ENCODE measurements at places on chromosomes 3 and 15. TPM values are rescaled to one million over a fixed set of nuclear protein-coding genes. Genes with fewer than 3 reads are reported as not detected.

DNA sequence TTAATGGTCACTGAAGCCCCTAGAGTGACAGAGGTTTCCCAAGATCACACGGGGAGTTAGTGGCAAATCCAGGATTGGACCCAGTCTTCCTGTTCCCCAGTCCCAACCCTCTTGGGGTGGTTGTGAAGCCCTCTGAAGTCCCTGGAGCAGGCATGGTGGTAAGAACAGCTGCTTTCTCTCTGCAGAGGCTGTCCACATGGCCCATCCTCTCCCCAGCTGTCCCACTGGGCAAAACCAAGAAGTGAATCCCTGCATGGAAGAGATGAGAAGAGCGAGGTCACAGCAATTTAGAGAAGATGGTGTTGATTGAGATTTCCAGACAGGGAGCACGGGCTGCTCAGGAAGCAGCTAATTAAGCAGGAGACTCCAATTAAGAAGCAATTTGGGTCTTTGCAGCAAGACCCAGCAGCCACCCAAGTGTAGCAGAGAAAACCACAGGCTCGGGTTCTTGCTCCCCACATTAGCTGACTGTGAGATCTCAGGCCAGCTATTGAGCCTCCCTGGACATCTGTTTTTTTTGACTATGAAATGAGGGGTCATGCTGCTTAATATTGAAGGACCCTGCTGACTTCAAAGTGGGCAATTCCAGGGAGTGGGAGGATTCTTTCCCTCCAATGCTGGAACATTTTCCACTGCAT, 14.8 kb upstream of the HDAC11 start:
- no peak for DNase-seq

RSRC1 gene
- polyA plus RNA-seq: 32.9 TPM

DNA sequence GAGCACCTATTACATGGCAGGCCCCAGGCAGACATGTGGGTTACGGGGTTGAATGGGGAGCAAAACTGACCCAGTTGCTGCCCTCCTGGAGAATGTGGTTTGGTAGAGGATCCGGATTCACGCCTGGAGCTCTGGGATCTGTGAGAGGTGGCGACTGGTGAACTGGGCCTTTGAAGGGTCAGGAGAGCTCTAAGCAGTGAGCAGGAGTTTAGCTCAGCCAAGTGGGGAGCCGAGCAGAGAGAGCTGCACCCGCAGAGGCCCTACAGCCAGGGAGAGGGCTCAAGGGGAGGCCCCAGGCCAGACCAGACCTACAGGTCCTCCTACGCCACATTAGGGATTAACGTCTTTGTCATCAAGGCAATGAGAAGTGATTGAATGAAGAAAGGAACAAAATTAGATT, 179.8 kb upstream of the TLE3 start:
- DNase-seq: no peak

GRCh38 chr3:141659821-141660613, 78.1 kb upstream of the RNF7 start:
- DNase-seq: no peak

DNA sequence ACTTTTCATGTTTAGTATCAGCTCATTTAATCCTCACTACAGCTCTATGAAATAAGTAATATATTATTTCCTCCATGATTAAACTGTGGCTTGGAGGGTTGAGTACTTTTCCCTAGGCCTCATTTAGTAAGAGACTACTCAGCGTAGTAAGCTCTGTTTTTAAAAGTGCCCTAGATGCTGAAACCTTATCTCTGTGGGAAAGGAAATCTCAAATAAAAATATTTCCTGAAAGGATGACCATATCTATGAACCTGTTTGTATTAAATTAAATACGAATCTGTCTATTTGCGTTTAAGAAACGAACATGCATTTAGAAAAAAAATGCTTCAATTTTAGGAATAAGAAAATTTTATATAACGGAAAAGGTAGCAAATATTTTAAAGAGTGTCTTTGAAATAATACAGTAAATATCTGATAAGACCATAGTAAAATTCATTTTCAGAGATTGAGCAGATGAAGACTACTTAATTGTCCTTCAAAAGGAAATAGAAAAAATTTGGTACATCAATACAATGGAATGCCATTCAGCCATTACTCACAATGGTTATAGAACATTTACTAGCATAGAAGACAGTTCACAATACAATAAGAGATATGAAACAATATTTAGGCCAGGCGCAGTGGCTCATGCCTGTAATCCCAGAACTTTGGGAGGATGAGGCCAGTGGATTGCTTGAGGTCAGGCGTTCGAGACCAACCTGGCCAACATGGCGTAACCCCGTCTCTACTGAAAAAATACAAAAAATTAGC, 56.2 kb downstream of the ATG7 start:
- no peak for DNase-seq

GRCh38 chr3:48013288-48013980, 2.8 kb downstream of the MAP4 start:
- no peak for DNase-seq

- no peak for DNase-seq
Measured at GRCh38 chr3:140859592-140860336, 81.9 kb upstream of the SLC25A36 start.

GRCh38 chr3:47441796-47442551, 33.8 kb downstream of the SCAP start:
- DNase-seq: no peak

- DNase-seq: no peak
Measured at GRCh38 chr15:57370929-57371328, 5.4 kb upstream of the CGNL1 start.

DNA sequence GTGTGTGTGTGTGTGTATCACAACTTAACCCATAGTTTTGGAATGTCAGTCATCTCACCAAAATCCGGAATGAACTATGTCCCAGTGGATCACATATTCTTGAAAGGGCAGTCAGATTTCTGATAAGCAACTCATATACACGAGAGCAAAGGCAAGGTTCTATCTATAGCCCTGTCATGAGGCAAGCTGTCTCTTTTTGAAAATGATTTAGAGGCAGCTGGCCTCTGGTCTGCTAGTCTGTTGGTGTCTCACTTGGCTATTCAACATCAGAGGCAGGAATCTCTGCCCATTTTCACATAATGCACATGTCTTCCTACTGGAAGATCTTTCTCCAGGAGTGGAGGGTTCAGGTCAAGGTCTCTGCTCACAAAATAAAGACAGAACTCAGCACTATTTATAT, 79.8 kb downstream of the CNTN6 start:
- DNase-seq: no peak

GRCh38 chr3:157327018-157327417, 109.6 kb upstream of the PTX3 start:
- no peak for DNase-seq

DNA sequence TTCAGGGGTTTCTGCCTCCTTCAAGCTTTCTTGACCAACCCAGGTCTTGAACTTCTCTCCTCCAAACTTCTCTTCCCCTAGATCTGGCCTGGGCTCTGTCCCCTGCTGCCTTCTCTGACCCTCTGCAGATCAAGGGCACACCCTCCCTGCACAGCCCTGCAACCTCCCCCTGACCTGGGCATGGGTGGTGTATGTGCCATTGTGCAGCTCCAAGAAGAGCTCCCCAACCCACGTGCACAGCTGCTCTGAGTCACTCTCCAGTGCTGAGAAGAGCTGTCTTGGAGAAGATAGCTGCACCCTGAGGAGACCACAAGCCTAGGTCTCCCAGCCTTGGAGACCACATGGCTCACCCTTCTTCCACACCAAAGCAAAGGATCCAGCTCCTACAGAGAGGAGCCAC, 8.0 kb downstream of the MAN2C1 start:
- no peak for DNase-seq

- DNase-seq: no peak
Measured at GRCh38 chr3:186151077-186151971, 42.4 kb upstream of the ETV5 start.
